Right lung (tissue), 10 donors: ENCODE measurements at places on chromosomes 2 and 18.

DNA sequence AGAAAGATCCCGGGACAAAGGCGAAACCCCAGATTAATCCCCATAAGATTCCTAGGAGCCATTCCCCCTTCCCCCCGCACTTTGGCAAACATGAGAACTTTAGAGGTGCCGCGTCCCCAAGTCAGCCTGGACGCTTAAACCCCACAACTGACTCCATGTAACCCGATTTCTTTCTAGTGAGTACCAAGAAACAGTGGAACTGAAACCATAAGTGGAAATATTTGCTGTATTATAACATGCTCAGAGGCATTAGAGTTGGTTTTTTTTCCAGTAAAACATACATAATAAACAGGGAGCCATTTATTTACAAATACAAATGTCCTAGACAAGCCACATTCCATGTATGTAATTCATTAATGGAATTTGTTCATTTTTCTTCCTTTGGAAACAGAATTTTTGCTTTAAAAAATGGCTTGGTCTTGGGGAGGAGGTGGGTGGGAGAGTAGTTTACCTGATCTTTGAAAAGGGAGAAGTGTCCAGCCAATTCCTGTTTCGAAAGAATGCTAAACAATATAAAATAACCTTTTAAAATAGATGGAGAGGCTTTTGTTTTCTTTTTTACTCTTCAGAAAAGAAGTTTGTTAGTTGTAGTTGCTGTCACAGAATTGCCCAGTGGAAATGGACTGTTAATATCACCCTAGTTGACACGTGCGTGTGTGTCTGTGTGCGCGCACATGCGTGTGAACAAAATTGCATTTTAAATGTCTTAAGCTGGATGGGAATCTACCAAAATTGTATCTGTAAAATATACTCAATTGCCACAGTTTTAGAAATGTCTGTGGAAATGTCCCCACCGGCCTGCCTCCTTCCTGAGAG, 10.6 kb downstream of the POU3F3 start:
- no peak for DNase-seq

GRCh38 chr2:160028431-160029269, 33.8 kb downstream of the PLA2R1 start:
- DNase-seq = peak; percentile 28

- peak; percentile 8 for DNase-seq
Measured at GRCh38 chr2:29293830-29294438, 178.7 kb downstream of the CLIP4 start.

- no peak for DNase-seq
Measured at GRCh38 chr2:240626531-240627300, 1.4 kb downstream of the GPR35 start.

DNA sequence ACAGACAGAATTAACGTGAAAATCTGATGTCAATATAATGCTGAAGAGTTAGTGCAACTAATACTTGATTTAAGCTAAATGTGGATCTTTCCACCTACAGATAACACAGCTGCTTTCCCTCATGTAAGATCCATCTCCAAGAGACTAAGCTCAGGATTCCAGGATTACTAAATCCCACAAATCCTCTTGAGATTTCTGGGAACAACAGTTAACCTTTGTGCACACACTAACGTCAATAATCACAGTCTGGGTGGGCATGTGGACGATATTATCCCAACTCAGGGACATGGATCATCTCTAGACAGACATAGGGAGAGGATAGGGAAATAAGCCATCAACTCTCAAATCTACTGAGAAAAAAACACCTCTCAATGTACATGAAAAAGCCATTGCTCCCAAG, 432.6 kb downstream of the SATB2 start:
- DNase-seq = no peak

DNA sequence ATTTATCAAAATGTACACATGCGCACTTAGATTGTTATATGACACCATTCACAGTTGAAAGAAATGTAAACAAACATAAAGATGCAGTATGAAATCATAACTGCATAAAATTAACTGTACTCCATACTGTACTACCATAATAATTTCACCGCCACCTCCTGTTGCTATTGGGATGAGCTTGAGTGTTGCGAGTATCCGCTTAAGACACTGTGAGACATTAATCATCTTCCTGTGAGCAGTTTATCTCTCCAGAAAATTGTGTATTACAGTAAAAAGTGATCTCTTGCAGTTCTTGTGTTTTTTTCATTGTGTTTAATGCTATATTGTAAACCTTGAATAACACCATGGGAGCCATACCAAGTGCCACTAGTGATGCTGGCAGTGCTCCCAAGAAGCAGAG, 46.1 kb downstream of the OLA1 start:
- no peak for DNase-seq
